ENCODE measurements at places on chromosomes 3 and 15.

- no peak for DNase-seq
Observed at GRCh38 chr3:66047311-66048050, 8.8 kb upstream of the MAGI1 start.

- peak; percentile 11 for DNase-seq
Observed at GRCh38 chr3:113287803-113288648, 76.7 kb downstream of the BOC start.

DNA sequence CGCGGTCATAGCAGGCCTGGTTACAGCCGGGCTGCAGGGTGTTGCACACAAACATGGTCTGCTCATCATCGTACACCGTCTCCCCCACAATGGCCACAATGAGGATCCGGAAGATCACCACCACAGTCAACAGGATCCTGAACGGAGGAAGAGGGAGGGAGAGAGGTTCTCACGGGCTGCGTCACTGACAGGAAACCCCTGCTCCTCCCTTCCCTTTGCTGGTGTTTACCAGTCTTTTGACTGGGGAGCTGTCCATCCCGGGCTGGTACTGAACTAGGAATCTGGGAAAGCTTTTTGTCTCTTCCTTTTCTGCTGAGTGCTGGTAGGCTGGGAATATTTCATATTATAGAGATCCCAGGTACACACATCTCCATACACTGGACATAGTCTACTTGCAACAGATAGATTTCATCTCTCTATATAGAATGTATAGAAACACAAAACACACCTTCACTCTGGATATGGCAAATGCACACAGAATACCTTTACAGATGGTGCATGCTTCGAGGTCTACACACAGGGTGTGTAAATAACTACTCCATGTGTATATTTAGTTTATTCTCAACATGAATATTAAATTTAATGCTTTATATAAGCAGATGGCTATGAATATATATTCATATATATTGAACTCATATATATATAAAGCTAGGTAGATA lies 1.4 kb downstream of the GJD2 start:
- no peak for DNase-seq

DNA sequence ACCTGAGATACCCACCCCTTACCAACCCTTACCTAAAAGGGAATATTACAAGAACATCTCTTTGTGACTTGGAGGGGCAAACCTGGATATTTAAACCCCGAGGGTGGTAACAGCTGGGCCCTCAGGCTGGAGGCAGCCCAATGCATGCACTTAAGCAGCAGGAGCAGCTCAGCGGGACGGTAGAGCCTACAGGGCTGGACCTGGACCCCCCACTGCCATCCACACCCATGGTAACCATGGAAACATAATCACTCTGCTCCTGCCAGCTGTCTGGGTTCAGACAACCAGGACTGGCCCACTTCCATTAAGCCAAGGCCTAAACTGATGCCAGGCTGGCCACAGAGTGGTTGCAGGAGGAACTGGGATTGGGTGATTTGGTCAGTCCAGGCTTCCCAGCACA lies 52.8 kb downstream of the ETFA start:
- no peak for DNase-seq

- no peak for DNase-seq
Observed at GRCh38 chr3:188303286-188303799, 149.4 kb downstream of the LPP start.

- DNase-seq: no peak
Observed at GRCh38 chr3:177421481-177421785, 224.2 kb upstream of the TBL1XR1 start.

GRCh38 chr15:78999636-79000035 lies 54.8 kb upstream of the CTSH start:
- DNase-seq: no peak

GRCh38 chr3:189309400-189309975 lies 137.7 kb downstream of the TPRG1 start:
- no peak for DNase-seq

DNA sequence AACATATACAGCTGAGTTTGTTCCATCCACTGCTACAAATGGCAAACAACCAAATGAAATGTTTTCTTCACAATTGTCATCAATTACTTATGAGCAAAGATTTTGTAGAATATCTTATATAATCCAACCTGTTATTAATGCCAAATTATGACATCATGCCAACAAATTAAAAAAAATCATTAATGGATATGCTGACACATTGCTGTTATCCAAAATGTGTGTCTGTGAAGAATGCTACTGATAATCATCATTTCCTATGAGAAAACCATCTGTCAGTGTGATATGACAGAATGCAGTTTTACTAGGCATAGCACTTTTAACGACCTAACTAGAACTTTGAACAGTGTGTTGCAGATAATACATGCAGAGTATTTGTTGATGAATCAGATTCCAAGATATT lies 556.5 kb upstream of the KCNMB2 start:
- no peak for DNase-seq

- no peak for DNase-seq
Observed at GRCh38 chr15:66944121-66944520, 121.3 kb upstream of the SMAD3 start.
